ENCODE measurements at places on chromosomes 6 and 20. TPM values are rescaled to one million over a fixed set of nuclear protein-coding genes. Genes with fewer than 3 reads are reported as not detected.

Gene FAXC
- total RNA-seq, result not detected

Gene B3GALT4
- 20.7 TPM for total RNA-seq

Gene ADGRB3
- 1.9 TPM for total RNA-seq

Gene TGM2
- 17.0 TPM for total RNA-seq

Gene GID8
- total RNA-seq, result 21.4 TPM

Gene SRSF12
- total RNA-seq, result not detected

Gene AIF1
- total RNA-seq, result 30.9 TPM

Gene SNAP25
- total RNA-seq, result 0.38 TPM
